ENCODE measurements at places on chromosomes 2 and 18.

- no peak for DNase-seq
Measured at GRCh38 chr2:235025800-235026536, 74.2 kb downstream of the SH3BP4 start.

DNA sequence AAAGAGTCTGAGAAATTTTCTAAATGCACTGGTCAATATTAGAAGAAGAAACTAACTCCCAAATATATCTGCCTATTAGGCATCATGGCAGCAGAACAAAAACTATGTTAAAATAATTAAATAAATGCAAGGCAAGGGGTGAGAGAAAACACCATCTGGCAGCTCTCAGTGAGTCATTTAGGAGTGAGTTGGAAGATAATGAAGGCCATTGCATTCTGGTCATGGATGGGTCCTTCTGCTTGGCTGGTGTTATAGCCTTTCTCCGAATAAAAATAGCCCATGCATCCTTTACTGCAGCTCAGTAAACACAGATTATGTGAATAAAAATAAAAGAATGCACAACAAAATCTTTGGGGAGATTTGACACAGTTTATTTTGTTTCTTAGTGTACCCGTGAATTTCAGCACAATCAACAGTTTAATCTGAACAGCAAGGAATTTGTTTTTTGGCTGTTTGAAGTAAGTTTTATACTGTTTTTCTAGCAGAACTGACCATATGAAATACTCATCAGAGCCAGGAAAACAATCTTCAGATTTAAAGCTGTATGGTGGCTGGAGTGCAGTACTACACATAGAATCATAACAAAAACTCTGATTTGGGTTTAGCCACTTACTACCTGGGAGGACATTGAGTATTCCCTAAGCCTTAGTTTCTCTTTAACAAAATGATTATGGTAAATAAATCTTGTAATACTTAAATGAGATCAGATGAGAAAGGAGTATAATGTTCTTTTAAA lies 225.1 kb upstream of the ITGA4 start:
- no peak for DNase-seq

DNA sequence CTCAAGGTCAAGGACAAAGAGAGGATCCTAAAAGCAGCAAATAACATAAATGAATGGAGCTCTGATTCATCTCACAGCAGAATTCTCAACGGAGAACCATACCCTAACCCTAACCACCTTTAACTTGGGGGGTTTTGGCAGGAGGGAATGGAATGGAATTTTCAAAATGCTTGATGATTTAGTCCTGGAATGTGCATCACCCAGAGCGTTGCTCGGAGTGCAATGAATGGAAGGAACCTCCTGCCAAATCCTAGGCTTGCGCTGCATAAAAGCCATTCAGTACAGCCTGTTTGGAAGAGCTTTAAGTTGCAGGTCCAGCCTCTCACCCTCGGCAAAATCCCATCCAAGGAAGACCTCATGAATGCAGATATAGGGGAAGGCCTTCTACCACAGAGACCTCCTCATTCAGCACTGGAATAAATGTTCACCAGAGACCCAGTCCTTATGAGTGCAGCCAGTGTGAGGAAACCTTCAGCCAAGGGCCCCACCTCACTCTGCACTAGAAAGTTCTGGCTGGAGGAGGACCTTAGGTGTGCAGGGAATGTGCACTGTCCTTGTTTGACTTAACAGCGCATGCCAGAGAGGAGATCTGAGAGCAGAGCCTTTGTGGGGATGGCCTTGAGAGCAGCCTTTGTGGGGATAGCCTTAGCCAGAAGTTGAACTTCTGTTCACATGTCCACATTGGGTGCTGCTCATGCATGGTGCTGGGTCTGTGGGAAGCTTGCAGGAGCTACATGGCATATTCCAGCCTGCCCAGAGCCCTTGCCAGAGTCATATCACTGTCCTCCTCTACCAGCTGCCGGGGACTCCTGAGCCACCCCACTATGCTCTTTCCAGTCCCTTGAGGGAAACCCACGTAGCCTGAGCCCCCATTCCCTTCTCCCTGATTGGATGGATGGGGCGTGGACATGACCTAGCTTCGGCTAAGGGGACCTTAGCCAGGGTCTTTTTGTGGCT lies 30.5 kb downstream of the ASB1 start:
- no peak for DNase-seq

- no peak for DNase-seq
Measured at GRCh38 chr18:22558945-22559385, 141.2 kb upstream of the CTAGE1 start.

- DNase-seq = no peak
Measured at GRCh38 chr2:145777297-145777696, 1257.4 kb upstream of the ZEB2 start.
